ENCODE measurements at places on chromosomes 4 and X.

DNA sequence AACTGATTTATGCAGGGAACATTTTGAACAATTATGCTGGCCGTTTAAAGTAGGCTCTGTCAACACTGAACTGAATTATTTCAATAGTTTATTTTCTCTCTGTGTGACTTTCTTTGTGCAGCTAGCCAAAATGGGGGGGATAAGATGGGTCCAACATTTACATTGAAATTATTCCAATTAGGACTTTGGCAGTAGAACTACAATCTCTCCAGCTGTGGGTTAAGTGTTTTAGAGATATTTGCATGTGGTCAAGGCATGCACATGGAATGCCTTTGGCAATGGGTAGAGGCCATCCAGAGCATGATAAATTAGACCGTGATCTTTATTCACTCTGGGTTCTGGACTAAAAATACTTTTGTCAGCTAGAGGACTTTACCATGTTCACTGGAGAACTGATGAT, 107.9 kb upstream of the ELOVL6 start:
- no peak for DNase-seq

- DNase-seq, result peak; percentile 44
Measured at GRCh38 chrX:129781134-129781672, 1.5 kb downstream of the SASH3 start.

- DNase-seq, result no peak
Measured at GRCh38 chrX:21975812-21976211, 35.3 kb downstream of the SMS start.

- no peak for DNase-seq
Measured at GRCh38 chr4:168336837-168337549, 18.4 kb upstream of the DDX60 start.

All from stimulated activated CD8-positive, alpha-beta memory T cell treated with anti-CD3 and anti-CD28 coated beads, Interleukin-4, amount 100 ng/mL, for 1 hour (primary cell).